ENCODE measurements at places on chromosomes 4 and X.
A peak's percentile ranks its signal among the peaks of the same experiment; 100 is the strongest.

GRCh38 chr4:150302553-150302952 is 224.3 kb downstream of the DCLK2 start:
- DNase-seq = peak; percentile 90

- no peak for DNase-seq
These were observed 80.2 kb upstream of the FHL1 start for GRCh38 chrX:136067097-136067496.

- DNase-seq = no peak
These were observed 33.4 kb downstream of the METTL14 start for GRCh38 chr4:118718511-118719170.

- no peak for DNase-seq
These were observed 391.0 kb upstream of the DIPK2B start for GRCh38 chrX:45591650-45592049.

DNA sequence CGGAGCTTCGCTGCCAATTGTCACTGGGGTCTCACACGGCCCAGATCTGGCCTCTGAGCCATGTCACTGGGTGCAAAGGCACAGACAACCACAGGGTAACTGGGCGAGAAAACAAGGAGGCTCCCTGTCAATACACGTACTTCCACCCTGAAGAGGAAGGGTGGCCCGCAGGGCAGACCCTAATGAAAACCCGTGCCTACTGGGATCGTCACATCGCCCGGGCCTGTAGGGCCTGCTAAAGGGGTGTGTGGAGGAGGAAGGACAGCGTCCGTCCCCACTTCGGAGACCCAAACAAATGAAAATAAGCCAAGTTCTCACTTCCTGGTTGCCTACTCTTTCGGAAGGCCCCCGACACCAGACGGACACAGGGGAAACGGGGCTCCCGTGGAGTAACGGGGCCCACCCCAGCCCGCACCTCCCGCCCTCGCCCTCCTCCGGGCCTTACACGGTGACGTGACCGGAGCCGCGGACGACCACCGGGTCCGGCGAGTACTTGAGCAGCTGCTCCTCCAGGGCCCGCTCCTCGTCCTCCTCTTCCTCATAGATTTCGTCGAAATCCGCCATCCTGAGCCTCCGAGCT is 578 bp downstream of the CHIC2 start:
- peak; percentile 68 for DNase-seq

DNA sequence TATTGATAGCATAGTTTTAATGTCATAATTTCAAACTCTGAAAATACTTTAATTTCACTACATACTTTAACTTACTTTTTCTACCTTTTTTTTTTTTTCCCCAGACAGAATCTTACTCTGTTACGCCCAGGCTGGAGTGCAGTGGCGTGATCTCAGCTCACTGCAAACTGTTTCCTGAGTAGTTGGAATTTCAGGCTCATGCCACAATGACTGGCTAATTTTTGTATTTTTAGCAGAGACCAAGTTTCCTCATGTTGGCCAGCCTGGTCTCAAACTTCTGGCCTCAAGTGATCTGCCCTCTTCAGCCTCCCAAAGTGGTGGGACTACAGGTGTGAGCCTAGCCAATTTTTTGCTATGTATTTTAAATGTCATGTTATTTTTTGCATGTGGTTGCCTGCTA is 741.6 kb downstream of the TRAM1L1 start:
- DNase-seq = no peak
